Osteoblast (primary cell): ENCODE measurements at places on chromosomes 3 and 15. TPM values are rescaled to one million over a fixed set of nuclear protein-coding genes. Genes with fewer than 3 reads are reported as not detected.

Gene LRRIQ4
- total RNA-seq = under 0.01 and 0.29 TPM in 2 replicates

DNA sequence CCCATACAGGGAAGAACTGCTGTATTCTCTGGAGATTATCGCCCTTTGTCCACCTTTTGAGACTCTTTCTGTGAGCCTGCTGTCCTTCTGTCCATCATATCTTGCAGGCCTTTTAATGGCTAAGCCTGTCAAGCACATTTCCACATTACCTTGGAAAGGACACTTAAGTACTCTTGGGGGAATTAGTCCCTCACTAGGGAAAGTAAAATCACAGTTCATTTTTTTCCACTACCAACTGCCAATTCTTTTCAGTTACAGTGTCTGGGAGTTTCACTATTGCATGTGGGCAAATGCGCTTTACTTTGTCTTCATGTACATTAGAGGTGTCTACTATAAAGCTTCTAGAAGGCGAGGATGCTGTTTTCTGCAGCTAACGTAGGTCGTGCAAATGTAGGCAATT is 242.1 kb downstream of the NSUN3 start:
- H3K27me3 ChIP-seq = no peaks in the 10 kb centered on the region
- DNase-seq = no peak
- H3K36me3 ChIP-seq = no peaks in the 10 kb centered on the region
- H3K4me3 ChIP-seq = no peak overlapping the region
- no peak overlapping the region for H3K27ac ChIP-seq

DNA sequence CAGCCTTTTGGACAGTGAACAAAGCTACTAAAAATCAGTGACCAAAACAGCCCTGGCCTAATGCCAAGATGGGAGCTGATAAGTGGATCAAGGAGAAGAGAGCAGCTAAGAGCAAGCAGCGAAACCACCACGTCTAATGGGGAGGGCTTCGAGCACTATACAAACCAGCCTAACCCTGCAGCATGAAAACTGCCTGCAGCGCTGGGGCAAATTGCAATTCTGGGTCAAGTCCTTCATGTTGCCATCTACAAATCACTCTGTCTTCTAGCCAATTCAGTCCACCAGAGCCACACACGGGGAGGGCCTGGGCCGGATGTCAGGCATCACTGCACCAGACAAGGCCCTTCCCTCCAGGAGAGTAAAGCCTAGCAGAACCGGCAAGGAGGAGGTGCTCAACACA is 30.5 kb upstream of the SPATA12 start:
- H3K4me3 ChIP-seq = no peak overlapping the region
- no peak for DNase-seq

Gene ALS2CL
- 1.1 and 1.8 TPM in 2 replicates for total RNA-seq

Gene ANKRD34C
- not detected in 2 replicates for total RNA-seq

Gene CCR5
- not detected in 2 replicates for total RNA-seq
